ENCODE measurements at places on chromosomes 3 and 15. TPM values are rescaled to one million over a fixed set of nuclear protein-coding genes. Genes with fewer than 3 reads are reported as not detected.

DNA sequence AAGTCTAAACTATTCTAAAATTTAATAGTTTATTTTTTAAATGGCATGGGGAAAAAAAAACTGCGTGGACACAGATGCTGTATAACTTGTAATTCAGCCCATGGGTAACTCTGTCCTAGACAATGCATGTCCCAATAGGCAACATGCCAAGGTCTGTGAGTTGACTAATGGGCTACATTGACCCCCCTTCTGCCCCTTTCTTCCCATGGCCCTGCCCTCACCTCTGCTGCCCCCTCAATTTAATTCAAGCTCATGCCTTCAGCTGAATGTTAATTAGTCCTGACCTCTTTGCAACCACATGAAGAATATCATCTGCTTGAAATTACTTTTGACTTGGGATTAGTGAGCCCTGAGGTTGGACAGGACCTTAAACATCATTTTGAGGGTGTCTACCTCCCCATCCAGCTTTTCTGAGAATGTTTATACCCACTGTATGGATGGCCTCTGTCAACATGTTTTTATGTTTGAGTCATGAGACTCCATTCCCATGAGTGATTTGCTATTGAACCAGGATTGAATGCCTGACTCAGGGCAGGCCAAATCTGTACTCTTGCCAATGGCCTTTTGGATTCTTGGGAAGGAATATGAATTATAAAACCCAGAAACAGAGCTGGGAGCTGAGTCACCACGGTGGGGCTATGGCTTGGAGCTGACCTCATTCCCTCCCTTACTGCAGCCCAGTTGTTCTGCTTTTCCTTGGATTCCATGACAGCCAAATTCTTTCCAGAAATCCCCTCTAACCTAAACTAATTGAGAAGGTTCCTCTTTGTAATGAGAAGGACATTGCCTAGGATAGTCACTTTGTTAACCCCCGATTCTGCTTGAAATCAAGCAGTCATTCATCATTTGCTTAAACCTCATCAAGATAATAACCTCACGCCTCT, 33.5 kb upstream of the PDE8A start:
- H3K4me1 ChIP-seq, result no peaks in the 10 kb centered on the region
- no peaks in the 10 kb centered on the region for H3K27me3 ChIP-seq
- H3K36me3 ChIP-seq, result no peaks in the 10 kb centered on the region
- H3K27ac ChIP-seq, result no peak overlapping the region
- no peak for DNase-seq

C3orf80 gene
- 3.0 TPM for total RNA-seq

GRCh38 chr15:63420333-63420747, 38.7 kb upstream of the CA12 start:
- H3K27me3 ChIP-seq, result no peaks in the 10 kb centered on the region
- no peak for DNase-seq
- H3K36me3 ChIP-seq, result no peaks in the 10 kb centered on the region
- no peak overlapping the region for H3K27ac ChIP-seq
- H3K4me3 ChIP-seq, result no peak overlapping the region
- H3K4me1 ChIP-seq, result no peaks in the 10 kb centered on the region

PPP1R2 gene
- 32.9 TPM for total RNA-seq

FAIM gene
- 12.0 TPM for total RNA-seq

GRCh38 chr3:192570821-192571791, 156.2 kb downstream of the FGF12 start:
- no peaks in the 10 kb centered on the region for H3K4me1 ChIP-seq
- H3K27me3 ChIP-seq, result no peaks in the 10 kb centered on the region
- no peak for DNase-seq
- no peaks in the 10 kb centered on the region for H3K36me3 ChIP-seq

CGNL1 gene
- 58.0 TPM for total RNA-seq

- no peak overlapping the region for H3K4me3 ChIP-seq
- no peaks in the 10 kb centered on the region for H3K36me3 ChIP-seq
- H3K27ac ChIP-seq, result no peak overlapping the region
- no peaks in the 10 kb centered on the region for H3K4me1 ChIP-seq
Measured at GRCh38 chr3:122932251-122932967, 95.2 kb downstream of the SEMA5B start.

TLNRD1 gene
- total RNA-seq, result 27.3 TPM

GRCh38 chr3:180319461-180319860, 282.5 kb upstream of the TTC14 start:
- no peak for DNase-seq
- no peak overlapping the region for H3K4me3 ChIP-seq
- no peaks in the 10 kb centered on the region for H3K4me1 ChIP-seq
- H3K27ac ChIP-seq, result no peak overlapping the region

- no peak overlapping the region for H3K27ac ChIP-seq
- no peaks in the 10 kb centered on the region for H3K36me3 ChIP-seq
- peaks cover 36% of the 10 kb centered on the region for H3K4me1 ChIP-seq
Measured at GRCh38 chr3:186090901-186091300, 18.0 kb downstream of the ETV5 start.

GRCh38 chr3:165523801-165524200, 313.4 kb downstream of the BCHE start:
- H3K27ac ChIP-seq, result no peak overlapping the region
- H3K36me3 ChIP-seq, result no peaks in the 10 kb centered on the region
- no peaks in the 10 kb centered on the region for H3K27me3 ChIP-seq
- no peak for DNase-seq

- H3K4me1 ChIP-seq, result no peaks in the 10 kb centered on the region
- 0 out of 2 replicates have a peak, but pooled peaks cover 7% of the 10 kb centered on the region for H3K36me3 ChIP-seq
- H3K27ac ChIP-seq, result no peak overlapping the region
Measured at GRCh38 chr3:11803977-11804892, 42.5 kb downstream of the TAMM41 start.

U2SURP gene
- 108 TPM for total RNA-seq

DNA sequence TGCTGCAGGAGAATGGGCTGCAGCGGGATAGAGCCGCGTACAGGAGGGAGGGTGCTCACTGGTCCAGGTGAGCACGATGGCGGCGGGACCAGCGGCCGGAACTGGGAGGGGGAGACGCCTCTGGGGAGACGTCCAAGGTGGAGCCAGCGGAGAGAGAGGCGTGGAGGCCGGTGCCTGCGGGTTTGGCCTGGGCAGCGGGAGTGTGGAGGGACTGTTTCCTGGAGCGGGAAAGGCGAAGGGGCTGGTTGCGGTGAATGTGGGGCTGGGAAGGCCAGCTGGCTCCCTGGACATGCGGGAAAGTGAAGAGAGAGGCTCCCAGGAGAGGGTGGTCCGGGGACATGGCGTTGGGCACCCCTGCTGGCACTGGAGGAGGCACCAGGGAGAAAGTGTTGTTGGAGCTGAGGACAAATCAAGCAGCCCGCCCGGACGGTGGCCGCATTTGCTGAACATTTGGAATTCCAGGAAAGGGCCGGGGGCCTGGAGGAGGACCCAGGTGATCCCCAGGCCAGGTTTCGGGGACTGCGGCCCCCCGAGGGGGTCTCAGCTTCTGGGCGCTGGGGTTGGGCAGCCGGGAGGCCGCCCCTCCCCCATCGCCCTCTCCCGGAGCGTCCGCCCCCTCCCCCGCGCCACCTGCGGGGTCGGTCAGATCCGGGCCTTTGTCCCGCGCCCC, 34.3 kb downstream of the DNAJB8 start:
- peak overlapping the region; percentile 65 for H3K4me3 ChIP-seq
- H3K27me3 ChIP-seq, result peaks cover 63% of the 10 kb centered on the region
- peak overlapping the region; percentile 39 for H3K27ac ChIP-seq
- H3K36me3 ChIP-seq, result no peaks in the 10 kb centered on the region
- H3K4me1 ChIP-seq, result peaks cover 39% of the 10 kb centered on the region

DNA sequence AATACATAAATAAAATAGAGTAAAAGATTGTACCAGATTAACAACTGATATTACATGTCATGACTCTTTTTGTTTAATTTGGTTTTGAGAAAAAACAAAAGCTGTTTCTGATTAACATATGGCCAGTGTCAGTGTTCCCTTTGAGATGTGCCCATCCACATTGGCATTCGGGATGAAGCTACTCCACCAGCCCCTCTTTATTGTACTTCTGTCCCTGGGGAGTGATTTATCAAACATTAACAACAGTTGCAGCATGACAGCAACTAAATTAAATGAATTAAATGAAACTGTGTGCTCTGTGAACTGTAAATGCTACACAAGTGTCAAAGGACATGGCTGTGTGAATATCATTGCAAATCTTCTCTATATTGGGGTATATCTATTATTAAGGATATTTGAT, 25.9 kb upstream of the MTMR10 start:
- H3K27ac ChIP-seq, result no peak overlapping the region
- H3K27me3 ChIP-seq, result no peaks in the 10 kb centered on the region
- H3K36me3 ChIP-seq, result no peaks in the 10 kb centered on the region
- DNase-seq, result no peak
- H3K4me3 ChIP-seq, result no peak overlapping the region

- no peaks in the 10 kb centered on the region for H3K27me3 ChIP-seq
- H3K4me1 ChIP-seq, result no peaks in the 10 kb centered on the region
- H3K27ac ChIP-seq, result no peak overlapping the region
Measured at GRCh38 chr15:90432253-90432652, 44.2 kb downstream of the IQGAP1 start.

- no peak for DNase-seq
- no peak overlapping the region for H3K27ac ChIP-seq
- H3K4me1 ChIP-seq, result no peaks in the 10 kb centered on the region
- no peak overlapping the region for H3K4me3 ChIP-seq
- H3K27me3 ChIP-seq, result no peaks in the 10 kb centered on the region
- no peaks in the 10 kb centered on the region for H3K36me3 ChIP-seq
Measured at GRCh38 chr3:189457201-189457607, 174.0 kb upstream of the TP63 start.

ELL3 gene
- 19.2 TPM for total RNA-seq

DNA sequence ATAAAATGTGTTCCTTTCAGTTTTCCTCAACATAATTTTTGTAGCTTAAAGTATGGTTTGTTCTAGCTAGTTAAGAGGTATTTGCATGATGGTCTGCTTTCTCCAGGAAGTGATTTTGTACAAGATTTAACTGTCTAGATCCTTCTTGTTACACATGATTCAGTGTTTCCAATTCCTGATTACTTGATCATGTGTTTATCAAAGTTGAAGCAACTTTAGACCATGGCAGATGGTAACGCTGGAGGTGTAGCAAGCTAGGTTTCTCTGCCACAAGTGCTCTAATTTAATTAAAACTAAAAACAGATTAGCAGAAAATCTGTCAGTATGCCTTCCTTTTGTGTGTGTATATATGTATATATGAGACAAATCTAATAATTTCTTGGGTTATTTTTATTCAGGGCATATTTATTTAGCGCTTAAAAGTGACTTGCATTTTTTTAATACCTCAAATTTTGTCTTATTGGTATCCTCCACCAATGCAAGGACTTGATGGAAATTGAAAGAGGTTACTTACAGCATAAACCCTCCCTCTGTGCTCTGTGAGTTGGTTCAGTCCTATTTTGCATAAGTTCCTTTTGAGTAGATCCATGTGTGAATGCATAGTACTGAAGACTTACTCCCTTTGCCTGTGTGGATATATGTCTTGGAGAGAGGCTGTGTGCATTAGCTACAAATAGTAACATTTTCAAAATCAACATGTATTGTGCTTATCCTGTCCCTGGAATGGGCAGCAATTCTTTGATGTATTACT, 157.3 kb upstream of the CGNL1 start:
- no peaks in the 10 kb centered on the region for H3K27me3 ChIP-seq

DNA sequence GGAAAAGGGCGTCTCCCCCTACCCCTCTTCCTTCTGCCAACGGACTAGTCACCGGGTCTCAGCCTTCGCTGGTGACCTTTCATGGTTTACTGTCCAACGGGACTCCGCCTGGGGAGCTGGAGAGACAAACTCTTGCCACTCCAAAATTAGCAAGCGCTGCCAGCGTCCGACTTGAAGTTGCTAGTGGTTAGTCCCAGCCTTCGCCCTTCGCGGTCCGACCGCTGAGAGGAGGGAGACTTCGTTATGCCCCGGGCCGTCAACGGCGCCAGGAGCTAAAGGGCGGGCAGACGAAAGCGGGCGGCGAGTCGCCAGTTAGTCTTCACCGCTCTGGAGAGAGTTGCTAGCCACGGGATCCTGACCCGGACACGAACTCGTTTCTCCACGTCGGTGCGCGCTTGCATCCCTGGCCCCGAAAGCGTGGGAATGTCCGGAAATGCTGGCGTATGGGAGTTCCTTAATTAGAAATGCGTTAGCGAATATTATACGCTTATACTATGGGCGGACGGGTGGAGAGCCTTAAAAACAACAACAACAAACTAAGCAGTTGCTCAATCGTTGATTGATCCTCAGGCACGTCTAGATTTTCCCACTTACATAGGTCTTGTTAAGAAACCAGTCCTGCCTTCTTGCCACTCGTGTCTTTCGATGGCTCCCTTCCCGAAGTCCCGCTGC, 716 bp downstream of the SMC4 start:
- H3K4me3 ChIP-seq, result peak overlapping the region; percentile 60
- peak overlapping the region; percentile 94 for H3K27ac ChIP-seq
- H3K4me1 ChIP-seq, result peaks cover 14% of the 10 kb centered on the region
- H3K27me3 ChIP-seq, result no peaks in the 10 kb centered on the region
- peaks cover under 1% of the 10 kb centered on the region for H3K36me3 ChIP-seq

DNA sequence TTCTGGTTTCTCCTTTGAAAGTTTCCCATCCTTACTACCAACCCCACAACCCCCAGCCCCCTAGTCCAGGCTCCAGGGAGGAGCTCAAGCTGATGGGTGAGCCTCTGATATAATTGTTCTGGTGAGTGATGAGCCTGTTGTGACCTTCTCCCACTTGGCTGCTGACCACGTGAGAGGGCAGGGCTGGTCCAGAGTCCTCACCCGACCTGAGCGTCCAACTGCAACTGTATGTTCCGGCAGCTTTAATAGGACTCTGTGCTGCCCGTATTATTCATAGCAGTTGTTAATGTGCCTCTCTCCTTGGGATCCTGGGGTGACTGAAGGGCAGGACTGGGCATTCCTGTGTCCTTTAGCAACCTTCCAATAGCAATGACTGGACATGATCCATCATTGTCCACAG, 56.2 kb downstream of the B3GNT5 start:
- no peak overlapping the region for H3K27ac ChIP-seq
- no peak for DNase-seq
- no peaks in the 10 kb centered on the region for H3K4me1 ChIP-seq
- no peaks in the 10 kb centered on the region for H3K27me3 ChIP-seq
- H3K36me3 ChIP-seq, result 0 out of 2 replicates have a peak, but pooled peaks cover 2% of the 10 kb centered on the region

- H3K4me1 ChIP-seq, result no peaks in the 10 kb centered on the region
- no peaks in the 10 kb centered on the region for H3K27me3 ChIP-seq
- H3K36me3 ChIP-seq, result no peaks in the 10 kb centered on the region
- H3K27ac ChIP-seq, result no peak overlapping the region
Measured at GRCh38 chr3:84772841-84773240, 185.9 kb upstream of the CADM2 start.

IQCH gene
- total RNA-seq, result 1.0 TPM

GRCh38 chr3:52021489-52022268, 26.0 kb upstream of the RPL29 start:
- peaks cover 3% of the 10 kb centered on the region for H3K4me1 ChIP-seq
- H3K27ac ChIP-seq, result no peak overlapping the region
- H3K36me3 ChIP-seq, result no peaks in the 10 kb centered on the region
- DNase-seq, result no peak
- H3K27me3 ChIP-seq, result no peaks in the 10 kb centered on the region

DNA sequence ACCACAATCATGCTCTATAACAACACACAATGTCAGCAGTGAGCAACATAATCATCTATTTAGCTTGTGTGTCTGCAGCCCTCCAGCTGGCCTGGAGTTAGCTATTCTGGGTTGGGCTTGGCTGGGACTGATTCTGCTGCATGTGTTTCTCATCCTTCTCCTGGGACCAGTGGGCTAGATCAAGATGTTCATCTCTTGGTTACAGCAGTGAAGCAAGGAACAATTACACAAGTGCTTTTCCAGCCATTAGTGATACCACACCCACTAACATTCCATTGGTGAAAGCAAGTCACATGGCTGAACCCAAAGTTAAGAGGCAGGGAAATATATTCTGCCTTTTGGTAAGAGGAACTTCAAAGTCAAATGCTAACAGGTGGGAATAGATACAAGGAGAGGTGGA, 14.6 kb downstream of the NUDT16 start:
- H3K27ac ChIP-seq, result no peak overlapping the region
- no peak for DNase-seq
- H3K4me1 ChIP-seq, result no peaks in the 10 kb centered on the region

GRCh38 chr15:91136386-91136923, 36.4 kb downstream of the SV2B start:
- no peak overlapping the region for H3K4me3 ChIP-seq
- no peak for DNase-seq
- H3K4me1 ChIP-seq, result no peaks in the 10 kb centered on the region

Data from GM23338 (cell line).